ENCODE measurements at places on chromosomes 5 and 9.

DNA sequence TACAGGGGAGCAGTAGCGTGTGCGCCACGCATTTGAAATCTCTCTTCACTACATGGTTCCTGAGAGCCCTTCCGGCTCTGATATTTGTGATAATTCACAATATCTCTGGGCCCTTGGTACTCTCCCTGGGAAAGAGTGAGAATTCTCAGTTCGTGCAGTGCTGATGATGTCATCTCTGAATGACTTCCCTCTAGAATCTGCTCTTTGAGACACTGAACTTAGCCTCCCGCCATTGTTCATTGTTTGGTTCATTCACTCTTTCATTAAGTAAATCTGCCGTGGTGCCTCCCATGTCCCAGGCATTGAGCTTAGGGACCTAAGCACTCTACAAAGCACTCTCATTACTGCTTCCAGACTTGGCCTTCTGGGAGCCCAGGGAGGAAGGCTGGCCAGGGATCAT is 94.0 kb downstream of the PPARGC1B start:
- DNase-seq = no peak

GRCh38 chr9:68771376-68771775 is 66.3 kb downstream of the PIP5K1B start:
- no peak for DNase-seq

GRCh38 chr9:34454571-34455065 is 3.8 kb downstream of the FAM219A start:
- DNase-seq = no peak

- DNase-seq = peak; percentile 48
Measured at GRCh38 chr5:145978708-145979107, 42.3 kb downstream of the SH3RF2 start.

DNA sequence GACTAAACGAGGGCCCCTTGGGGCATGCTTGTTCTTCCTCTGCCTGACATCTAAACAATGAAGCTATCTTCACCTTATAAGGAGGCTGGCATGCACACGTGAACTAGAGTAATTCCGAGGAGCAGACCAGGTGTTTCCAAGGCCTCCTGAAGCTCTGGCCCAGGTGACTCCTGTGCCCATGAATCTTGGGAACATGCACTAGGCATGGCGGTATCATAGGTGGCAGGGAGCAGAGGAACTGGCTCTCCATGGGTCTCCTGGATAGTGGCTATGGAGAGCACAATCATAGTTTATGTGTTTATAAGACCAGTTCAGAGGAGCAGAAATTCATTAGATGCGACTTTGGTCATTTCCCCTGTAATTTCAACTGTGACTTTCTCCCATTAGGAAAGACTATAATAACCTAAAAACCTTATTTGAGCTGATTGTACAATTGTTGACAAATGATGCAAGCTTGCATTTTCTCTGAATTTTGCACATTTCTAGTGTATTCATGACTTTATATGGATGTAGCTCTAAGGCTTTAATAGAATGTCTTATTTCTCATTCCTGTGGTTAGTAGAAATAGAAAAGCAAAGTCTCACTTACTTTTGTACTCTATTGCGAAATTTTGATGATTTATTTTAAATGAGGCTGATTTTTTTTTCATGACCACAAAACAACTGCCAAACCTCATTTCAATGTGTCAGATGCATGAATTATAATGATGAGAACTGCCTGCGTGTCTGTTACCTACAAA is 135.3 kb upstream of the RPS23 start:
- DNase-seq = no peak

- no peak for DNase-seq
Measured at GRCh38 chr9:131222460-131222859, 53.9 kb downstream of the FAM78A start.

DNA sequence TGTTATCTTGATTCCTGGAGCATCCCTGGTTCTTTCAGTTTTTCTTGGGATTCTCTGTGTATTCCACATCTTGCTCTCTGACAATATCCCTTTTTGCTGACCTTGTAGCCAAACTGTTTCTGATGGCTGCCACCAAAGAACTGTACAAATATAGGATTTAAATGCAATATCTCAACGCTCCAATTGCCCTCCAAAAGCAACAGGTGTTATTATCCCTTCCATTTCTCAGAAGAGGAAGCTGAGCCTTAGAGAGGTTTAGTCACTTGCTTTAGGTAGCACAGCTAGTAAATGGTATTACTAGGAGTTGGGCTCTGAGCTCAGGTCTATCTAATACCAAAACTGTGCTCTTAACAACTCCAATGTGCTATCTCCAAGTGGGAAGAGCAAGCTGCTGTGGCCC is 24.2 kb upstream of the HAND1 start:
- no peak for DNase-seq

- DNase-seq = no peak
Measured at GRCh38 chr5:74865256-74865803, 857 bp downstream of the FAM169A start.

DNA sequence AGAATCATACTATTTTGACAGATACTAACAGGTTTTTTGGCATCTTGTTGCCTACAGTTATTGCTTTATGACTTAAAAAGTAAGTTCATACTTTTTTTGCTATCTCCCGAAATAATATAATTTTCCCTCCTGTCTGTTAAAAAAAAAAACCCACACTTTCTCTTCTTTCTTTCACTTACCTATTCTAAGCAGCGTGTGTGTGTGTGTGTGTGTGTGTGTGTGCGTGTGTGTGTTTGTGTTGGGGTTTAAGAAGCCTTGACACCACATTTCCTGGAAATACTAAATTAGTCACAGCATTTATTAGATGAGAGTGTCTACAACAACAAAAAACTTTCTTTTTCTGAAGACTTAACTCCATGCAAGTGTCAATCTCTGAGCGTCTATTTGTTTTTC is 12.4 kb downstream of the TNFAIP8 start:
- no peak for DNase-seq

GRCh38 chr5:124287813-124288212 is 458.6 kb downstream of the ZNF608 start:
- DNase-seq = no peak

DNA sequence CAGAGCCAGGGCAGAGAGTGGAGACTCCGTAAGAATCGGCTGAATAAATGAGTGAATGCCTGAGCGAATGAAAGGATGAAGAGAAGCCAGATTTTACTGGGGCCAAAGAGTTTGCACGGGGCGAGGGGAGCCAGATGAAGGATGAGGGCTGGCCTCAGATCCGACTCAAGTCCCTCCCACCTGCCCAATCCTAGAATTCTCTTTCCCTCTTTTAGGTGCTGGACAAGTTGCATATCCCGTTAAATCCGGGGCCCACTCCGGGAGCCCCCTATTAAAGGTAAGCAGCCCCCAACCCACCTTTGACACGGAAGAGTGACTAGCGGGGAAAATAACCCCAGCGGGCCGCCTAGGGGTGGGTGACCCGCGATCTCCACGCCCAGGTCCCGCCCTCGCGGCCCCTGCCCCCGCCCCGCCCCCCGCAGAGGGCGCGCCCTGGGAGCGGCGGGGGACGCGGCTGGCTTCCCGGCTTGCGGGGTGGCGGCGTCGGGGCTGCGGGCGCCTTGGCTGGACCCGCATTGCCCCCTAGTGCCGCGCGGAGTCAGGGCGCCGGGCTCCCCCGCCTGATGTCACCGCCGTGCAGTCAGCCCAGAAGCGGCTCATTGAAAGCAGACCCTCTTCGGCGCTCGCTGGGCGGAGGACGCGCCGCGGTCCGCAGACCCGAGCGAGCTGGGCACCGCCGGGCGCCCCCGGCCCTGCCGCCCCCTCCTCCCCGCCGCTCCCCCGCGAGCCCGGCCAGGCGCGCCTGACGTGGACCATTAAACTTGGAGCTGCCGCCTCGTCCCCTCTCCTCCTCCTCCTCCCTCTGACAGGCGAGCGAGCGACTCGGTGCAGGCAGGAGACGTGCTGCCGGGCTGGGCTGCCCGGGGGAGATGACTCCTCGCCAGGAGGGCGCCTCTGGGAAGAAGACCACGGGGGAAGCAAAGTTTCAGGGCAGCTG is at the start of gene ADRA1B:
Gene ADRA1B, plus strand, starts transcription at position 579 of the 937 bp plus-strand sequence. CDS start 424 bp downstream, outside the sequence.
- DNase-seq = peak; percentile 83

GRCh38 chr9:36729906-36730305 is 157.2 kb downstream of the MELK start:
- no peak for DNase-seq

DNA sequence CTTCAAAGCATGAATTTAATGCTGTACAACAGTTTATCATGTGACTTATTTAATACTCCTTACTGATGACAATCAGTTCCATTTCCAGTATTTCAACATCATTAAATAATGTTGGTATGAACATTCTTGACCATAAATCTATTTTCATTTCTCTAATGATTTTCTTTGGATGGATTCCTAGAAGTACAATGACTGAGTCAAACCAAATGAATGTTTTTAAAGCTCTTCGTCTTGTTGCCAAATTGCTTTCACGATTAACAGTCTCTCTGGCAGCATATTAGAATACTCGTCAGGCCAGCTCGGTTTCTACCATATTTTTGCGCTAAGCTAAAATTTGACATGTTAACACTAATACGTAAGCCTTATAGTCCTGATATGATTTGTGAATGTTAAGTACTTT is 197.0 kb downstream of the TRPM3 start:
- DNase-seq = no peak

DNA sequence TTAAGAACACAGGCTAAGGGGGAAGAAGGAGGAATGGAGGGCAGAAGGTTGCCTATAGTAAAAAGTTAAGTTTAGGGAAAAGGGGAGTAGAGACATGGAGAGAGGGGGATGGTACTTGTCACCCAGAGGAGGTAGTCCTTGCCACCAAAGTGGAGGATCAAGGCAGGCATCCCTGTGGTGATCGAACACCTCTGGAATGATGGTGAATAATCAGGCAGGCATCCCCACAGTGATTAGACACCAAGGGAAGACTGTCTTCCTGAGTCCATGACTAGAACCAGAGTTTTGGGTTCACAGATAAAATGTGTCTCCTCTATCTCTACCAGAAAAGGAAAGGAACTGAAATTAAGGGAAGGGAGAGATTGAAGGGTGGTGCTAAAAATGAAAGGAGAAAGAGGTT is 19.2 kb upstream of the HMGCS1 start:
- DNase-seq = no peak

- DNase-seq = no peak
Measured at GRCh38 chr5:161412792-161413191, 133.7 kb downstream of the GABRB2 start.

DNA sequence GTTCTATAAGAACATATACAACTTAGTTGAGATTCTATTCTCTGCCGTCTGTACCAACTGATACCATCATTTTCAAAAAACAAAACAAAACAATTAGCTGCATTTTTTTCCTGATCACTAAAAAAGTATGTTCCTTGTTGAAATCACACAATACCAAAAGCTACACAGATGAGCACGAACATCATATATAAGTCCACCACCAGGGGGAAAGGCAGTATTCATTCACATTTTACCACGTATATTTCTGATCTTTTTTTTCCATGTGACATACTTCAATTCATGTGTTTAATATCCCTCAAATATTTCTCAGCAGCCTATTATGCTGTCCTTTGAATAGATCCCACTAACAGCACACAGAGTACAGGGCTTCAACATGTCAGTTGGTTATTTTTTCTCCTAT is 40.6 kb downstream of the IRX2 start:
- DNase-seq = no peak

DNA sequence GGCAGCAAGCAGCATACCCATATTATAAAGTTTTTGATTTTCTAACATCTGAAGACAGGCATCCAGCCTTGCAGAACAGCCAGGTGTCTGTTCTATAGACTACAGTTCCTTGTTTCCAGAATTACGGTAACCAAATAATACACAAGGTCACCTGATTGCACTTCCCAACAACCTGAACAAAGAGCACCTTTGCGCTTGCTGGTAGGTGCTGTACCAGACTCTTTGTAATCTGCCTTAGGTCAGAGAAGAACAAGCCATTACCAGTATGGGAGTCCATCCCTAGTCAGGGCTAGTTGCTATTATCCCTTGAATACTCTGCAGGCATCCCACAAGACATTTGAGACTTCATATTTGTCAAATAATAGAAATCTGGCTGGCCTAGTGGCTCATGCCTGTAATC is 256.2 kb downstream of the ARRDC3 start:
- DNase-seq = no peak

DNA sequence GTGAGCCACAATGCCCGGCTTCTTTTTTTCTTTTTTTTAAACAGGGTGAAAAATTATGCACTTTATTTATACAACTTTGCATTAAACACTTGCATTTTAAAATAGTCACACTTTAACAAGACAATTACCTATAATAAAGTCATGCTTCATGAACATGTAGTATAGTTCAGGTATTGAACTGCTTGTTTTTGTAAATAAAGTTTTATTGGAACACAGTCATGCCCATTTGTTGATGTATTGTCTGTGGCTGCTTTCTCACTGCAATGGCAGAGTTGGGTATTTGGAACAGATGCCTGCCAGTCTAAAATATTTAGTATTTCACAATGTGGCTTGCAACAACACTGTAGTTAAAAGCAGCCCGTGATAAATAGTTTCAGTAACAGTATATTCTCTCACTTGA is 32.8 kb upstream of the CCL21 start:
- DNase-seq = no peak

- no peak for DNase-seq
Measured at GRCh38 chr5:150548123-150548522, 40.2 kb downstream of the NDST1 start.

- no peak for DNase-seq
Measured at GRCh38 chr5:103915081-103915480, 352.5 kb upstream of the NUDT12 start.

DNA sequence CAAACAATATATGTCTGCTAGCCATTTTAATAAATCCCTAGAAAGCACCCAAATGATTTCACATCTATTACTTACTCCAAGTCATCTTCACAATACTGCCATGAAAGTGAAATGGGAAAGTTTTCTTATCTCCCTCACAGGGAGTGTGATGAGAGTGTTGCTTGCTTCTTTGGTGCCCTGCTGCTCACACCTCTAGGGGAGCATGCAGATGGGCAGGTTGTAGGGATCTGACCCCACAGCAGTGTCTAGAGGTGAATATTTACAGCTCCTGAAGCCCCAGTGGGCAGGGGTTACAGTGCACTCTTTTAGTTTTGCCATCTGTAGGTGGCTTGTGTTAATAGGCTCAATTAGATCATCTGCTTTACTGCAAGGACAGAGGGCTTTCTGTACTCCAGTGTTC is 173.2 kb downstream of the GABRG2 start:
- DNase-seq = no peak

DNA sequence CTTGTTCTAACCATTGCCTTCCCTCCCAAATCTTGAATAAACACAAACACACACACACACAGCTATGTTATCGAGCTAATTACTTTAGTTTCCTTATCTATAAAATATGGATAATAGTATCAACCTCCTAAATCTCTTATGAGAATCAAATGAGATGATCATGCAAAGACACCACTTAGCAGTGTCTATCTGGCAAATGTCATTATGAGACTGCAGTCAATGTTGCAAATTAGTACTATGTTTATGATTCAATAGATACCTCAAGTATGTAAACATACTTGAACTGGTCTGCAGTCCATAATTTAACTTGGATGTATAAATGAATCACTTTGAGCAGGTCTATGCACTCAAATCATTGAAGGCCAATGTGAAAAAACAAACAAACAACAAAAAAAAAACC is 22.2 kb upstream of the ERAP2 start:
- DNase-seq = no peak

DNA sequence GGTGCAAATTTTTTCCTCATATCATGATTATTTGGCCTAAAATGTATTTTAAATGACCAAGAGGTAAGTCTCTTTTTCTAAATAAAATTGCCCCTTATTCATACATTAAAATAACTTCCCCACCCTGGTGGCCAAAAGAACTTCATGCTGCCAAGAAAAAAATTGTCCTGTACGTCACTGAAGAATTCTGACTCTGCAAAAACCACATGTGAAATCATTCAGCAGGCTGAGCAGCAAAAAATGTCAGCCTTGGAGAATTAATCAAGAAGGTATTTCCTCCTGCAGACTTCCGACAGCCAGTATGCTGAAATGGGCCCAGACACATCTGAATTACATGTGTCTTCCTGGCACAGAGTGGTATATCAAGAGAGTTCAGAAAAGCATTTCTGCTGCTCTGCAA is 94.6 kb upstream of the HMHB1 start:
- DNase-seq = no peak
